Activated CD4-positive, alpha-beta T cell treated with anti-CD3 and anti-CD28 coated beads for 24 hours (primary cell): ENCODE measurements at places on chromosomes 3 and 15.

- DNase-seq = no peak
These were observed 5.7 kb upstream of the SKOR1 start for GRCh38 chr15:67819636-67820035.

DNA sequence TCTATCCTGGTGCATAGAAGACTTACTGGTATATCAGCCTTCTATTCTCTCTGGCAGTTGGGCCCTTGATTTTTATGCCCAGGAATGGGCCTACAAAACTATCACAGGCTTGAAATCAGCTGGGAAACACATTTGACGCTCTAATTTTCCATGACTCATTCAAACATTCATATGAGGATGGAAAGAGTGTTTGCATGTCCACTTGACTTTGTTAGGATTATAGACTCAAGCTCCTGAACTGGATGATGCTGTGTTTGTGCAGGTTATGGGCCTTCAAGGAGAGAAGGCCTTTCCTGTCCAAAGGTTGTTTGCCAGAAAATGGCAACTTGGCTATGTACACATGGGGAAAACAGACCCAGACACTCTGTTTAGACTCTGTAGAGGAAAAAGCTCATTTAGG lies 219.9 kb downstream of the GAP43 start:
- DNase-seq = no peak

GRCh38 chr3:115616461-115616860 lies 6.8 kb upstream of the GAP43 start:
- DNase-seq = peak; percentile 3

DNA sequence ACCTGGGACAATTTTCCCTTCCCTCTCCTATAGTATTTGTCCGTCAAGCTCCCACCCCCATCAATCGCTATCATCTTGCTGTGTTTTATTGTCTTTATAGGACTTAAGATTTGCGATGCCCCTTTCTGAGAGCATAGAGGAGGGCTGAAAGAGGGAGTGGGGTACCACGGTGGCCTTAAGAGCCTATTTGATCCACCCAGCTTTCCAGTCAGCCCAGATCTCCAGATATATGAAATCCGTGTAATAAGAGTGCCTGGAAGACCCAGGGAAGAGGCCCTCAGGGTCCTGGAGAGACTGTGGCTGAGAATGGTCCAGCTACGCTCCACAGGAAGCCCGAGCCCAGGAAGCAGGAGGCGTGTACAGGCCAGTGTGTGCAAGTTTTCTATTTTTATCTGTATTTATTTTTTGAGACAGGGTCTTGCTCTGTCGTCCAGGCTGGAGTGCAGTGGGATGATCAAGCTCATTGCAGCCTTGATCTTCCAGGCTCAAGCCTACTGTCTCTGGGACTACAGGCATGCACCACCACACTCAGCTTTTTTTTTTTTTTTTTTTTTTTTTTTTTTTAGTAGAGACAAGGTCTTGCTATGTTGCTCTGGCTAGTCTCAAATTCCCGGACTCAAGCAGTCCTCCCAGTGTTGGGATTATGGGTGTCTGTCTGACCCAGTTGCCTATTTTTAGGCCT lies 964 bp upstream of the NCKIPSD start:
- no peak for DNase-seq

GRCh38 chr3:3586843-3587646 lies 212.2 kb upstream of the LRRN1 start:
- no peak for DNase-seq

GRCh38 chr15:71808311-71809020 lies 1.9 kb upstream of the NR2E3 start:
- no peak for DNase-seq

- no peak for DNase-seq
These were observed 33.2 kb downstream of the MYO5C start for GRCh38 chr15:52262364-52262763.

GRCh38 chr3:64578797-64579196 lies 109.0 kb downstream of the ADAMTS9 start:
- DNase-seq = no peak

DNA sequence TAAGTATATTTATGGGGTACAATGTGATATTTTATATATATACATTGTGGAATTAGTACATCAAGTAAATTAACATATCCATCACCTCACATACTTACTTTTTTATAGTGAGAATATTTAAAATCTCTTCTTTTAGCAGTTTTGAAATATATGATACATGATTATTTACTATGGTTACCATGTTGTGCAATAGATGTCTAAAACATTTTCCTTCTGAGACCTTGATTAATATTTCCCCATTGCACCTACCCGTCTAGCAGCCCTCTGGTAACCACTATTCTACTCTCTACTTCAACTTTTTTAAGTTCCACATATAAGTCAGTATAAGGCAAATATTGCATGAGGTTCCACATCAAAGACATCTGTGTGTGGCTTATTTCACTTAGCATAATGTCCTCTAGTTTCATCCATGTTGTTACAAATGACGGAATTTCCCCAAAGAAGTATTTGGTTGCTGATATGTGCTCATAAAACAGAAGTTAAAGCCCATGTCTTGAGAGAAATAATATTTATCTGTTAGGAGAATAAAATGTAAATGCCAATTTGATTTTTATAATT lies 29.6 kb upstream of the NFKBIZ start:
- no peak for DNase-seq
